ENCODE measurements at places on chromosomes 7 and 10.

DNA sequence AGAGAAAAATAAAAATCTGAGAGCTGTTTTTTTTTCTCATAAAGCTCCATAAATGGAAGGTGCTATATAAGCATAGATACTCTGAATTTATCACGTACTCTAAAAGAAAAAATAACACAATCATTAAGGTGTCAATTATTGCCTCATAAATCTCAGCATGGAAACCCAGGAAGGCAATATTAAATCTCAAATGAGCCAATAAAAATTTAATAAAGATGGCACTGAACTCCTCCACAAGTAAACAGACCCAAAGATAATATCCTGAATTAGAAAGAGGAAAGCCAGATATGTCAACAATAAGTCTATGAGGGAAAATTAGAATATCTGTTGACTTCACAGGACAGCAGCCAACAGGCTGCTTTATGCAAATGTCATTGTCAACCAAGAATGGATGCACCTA lies 66.5 kb downstream of the CDK6 start:
- DNase-seq, result no peak

- DNase-seq, result no peak
Observed at GRCh38 chr7:50349399-50349798, 44.9 kb downstream of the IKZF1 start.

GRCh38 chr7:18656362-18656761 lies 160.8 kb downstream of the HDAC9 start:
- DNase-seq, result no peak

GRCh38 chr10:86286236-86287109 lies 80.1 kb downstream of the GRID1 start:
- no peak for DNase-seq

DNA sequence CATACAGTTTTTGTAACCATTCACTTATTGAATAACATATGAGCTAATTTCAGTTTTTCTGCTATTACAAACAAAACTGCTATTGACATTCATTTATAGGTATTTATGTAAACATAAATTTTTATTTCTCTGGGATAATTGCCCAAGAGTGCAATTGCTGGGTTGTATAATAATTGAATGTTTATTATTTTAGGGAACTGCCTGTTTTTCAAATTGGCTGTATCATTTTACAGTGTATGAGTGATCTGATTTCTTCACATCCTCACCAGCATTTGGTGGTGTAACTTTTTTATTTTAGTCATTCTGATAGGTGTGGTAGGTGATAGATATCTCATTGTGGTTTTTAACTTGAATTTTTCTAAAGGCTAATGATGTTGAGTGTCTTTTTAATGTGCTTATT lies 26.4 kb downstream of the KIF11 start:
- no peak for DNase-seq

GRCh38 chr10:79023240-79024162 lies 45.3 kb upstream of the ZMIZ1 start:
- DNase-seq, result no peak

DNA sequence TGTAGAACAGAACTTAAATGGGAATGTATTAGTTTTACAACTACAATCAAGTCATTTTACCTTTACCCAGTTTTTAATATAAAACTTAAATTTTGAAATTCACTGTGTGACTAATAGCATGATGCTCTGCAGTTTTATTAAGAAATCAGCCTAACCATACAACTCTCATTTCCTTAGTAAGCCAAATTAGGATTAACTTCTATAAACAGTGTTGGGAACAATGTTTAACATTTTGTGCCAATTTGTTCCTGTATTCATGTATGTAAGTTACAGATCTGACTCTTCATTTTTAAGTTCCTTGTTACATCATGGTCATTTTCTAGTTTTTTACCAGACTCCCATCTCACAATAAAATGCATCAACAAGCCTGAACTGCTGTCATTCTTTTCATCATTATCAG lies 209.8 kb downstream of the ZEB1 start:
- DNase-seq, result no peak

DNA sequence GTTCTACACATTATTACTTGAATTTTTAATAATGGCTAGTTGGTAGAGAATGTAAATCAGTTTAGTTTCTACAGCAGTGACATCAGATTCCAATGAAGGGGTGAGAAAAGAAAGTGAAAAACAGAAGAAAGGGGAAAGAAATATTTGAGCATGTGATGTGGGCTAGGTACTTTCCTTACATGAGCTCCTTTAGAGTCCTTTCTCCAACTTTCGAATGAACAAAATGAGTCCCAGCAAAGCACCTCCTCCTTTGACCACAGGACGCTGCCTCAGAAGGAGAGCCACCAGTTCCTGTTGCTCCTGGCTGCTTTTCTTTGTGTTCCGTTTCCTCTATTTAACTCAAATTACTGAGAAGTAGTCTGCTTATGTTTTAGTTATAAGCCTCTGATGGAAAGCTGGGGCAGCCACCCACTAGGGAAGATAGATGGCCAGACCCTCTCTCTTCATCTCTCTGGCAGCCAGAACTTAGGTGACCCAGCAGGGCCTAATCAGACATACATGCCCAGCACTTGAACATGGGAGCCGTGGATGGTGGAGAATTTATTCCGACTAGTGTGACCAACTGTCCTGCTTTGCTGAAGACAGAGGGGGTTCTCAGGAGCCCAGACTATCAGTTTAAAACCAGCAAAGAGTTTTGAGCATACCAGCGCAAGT lies 82.4 kb upstream of the NME8 start:
- no peak for DNase-seq

- DNase-seq, result peak; percentile 21
Observed at GRCh38 chr10:13453896-13454295, 74.9 kb downstream of the BEND7 start.

GRCh38 chr7:4139656-4140625 lies 542.2 kb upstream of the FOXK1 start:
- DNase-seq, result no peak

DNA sequence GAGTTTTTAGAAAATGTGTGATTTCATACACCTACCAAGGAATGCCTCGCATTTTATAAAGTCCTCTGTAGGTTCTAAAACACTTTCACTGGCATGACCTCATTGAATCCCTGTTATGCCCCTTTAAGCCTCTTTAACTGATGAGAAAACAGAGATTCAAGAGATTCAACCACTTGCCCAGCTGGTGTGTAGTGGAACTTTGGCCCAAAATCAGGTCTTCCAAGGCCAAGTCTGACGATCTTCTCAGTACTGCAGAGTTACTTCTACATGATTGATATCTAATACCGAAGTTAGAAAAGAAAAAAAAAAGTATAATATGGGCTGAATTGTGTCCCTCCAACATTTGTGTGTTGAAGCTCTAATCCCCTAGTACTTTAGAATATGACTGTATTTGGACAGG lies 202.0 kb downstream of the WDR11 start:
- DNase-seq, result no peak

- DNase-seq, result no peak
Observed at GRCh38 chr10:71982269-71983178, 18.3 kb downstream of the CHST3 start.

DNA sequence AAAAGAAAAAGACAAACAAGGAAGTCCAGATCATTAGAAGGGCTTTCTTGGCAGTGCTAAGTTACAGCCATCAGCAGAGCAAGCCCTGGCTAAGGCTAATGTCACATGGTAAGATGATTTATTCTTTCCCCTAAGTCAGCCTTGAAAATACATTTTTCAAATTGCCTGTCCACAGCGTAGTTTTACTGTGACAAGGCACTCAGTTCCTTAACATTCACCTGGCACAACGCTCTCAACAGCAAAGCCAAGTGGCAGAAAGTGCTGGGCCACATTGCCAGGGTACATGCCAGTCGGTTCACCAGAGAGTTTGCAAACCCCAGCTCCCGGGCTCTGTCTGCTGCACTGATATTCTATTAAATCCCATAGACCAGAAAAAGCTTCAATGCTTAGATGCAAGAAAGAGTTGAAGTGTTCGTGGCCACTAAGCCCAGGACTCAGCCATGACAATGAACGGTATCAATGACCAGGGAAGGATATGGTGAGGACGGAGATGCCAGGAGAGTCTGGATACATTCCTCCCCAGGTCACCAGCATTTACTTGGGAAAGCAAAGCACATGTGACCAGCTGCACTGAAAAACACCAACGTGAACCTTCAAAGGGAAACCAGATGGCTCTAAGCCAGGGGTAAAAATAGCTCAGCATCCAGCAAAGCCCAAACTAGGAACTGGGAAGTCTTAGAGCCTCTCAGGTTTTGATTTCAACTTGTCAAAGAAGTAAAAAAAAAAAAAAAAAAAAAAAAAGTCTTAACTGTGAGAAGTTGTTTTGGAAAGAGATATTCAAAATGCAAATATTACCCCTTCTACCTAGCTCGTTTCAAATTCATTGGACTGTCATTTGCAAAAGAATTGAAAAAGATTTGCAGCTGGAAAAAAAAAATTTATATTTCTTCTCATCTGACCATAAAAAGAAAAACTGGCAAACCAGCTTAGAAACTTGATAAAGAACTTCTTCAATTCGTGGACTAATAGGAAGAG lies 23.9 kb upstream of the MPP7 start:
- no peak for DNase-seq

GRCh38 chr10:127880557-127880956 lies 12.2 kb downstream of the CLRN3 start:
- no peak for DNase-seq

- DNase-seq, result no peak
Observed at GRCh38 chr10:109359316-109359715, 564.0 kb downstream of the XPNPEP1 start.

DNA sequence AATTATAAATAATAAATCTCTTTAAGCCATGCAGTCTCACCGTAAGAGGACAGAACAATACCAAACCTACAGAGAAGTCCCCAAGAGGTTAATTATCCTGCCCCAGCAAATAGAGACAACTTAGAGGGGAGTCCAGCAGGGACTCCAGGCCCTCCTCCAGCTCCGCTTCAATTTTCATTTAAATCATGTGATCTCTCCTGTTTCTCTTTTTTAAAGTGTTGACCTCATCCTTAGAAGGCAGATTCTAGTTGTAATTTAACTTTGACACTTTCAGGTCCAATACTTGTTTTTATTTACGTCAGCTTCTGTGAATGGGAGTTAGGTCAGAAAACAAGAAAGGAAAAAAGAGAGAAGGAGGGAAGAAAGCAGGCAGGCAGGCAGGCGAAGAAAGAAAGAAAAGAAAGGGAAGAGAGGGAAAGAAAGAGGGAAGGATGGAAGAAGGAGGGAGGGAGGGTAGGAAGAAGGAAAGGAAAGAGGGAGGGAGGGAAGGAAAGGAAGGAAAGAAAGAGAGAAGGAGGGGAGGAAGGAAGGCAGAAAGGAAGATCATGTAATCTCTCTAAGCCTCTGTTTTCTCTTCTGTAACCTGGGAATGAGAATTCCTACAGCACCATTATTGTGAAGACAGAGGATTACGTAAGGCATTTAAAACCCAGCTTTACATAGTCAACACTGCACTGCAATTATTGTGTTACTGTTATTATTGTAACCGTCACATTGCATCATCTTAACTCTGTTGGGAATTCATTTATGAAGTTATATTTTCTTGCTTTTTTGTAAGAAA lies 227.7 kb downstream of the SKIDA1 start:
- DNase-seq, result no peak

- DNase-seq, result no peak
Observed at GRCh38 chr7:116171094-116171493, 39.2 kb upstream of the TES start.

DNA sequence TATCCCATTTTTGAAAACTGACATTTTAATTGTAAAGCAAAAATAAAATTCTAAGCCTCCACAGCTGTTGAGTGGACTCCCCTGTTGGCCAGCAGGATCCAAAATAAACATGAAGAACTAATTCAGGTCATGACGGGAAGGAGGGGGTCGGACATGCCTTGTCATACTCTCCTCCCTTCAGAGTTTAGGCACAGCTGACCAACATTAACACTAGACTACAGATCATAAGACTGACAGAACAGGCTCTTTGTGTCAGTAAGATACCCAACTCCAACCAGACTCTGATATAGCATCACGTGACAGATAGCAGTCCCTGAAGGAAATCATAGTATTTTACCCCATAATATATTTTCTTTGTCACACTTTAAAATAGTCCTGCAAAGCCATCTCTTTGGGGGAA lies 20.9 kb upstream of the ZNF12 start:
- DNase-seq, result no peak

- DNase-seq, result no peak
Observed at GRCh38 chr7:16951483-16952080, 69.8 kb upstream of the AGR3 start.

GRCh38 chr7:37532636-37533035 lies 84.0 kb upstream of the ELMO1 start:
- no peak for DNase-seq

- DNase-seq, result no peak
Observed at GRCh38 chr7:37141742-37142141, 306.9 kb downstream of the ELMO1 start.

GRCh38 chr7:154578336-154578735 lies 424.6 kb downstream of the PAXIP1 start:
- DNase-seq, result no peak

DNA sequence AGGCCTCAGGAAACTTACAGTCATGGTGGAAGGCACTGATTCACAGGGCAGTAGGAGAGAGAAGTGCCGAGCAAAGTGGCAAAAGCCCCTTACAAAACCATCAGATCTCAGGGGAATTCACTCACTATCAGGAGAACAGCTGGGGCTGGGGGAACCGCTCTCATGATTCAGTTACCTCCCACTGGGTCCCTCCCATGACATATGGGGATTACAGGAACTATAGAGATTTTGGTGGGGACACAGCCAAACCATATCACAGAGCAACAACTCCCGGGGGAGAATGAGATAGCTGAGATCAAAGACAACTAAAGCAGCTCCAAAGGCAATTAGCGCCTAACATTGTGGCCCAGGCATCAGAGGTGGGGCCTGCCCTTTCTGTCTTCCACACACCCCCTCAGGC lies 85.4 kb upstream of the VOPP1 start:
- DNase-seq, result no peak

DNA sequence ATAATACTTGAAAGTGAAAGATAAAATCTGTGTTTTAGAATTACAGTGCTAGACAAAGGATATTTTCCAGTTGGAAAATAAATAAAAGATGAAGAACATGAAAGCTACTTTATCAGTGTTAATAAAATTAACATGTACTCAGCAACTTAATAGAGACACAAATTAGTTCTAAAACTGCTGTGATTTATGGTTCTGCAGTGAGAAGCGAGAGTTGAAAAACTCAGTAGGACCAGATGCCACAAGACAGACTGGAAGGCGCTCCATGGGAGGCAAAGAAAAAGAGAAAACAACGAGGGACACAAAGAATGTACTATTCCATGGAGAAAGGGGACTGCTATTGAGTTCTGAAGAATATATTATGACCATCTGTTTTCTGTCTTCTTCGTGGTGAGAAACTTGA lies 590.4 kb downstream of the PHTF2 start:
- no peak for DNase-seq

GRCh38 chr7:134420424-134421125 lies 38.3 kb downstream of the AKR1B1 start:
- DNase-seq, result no peak

DNA sequence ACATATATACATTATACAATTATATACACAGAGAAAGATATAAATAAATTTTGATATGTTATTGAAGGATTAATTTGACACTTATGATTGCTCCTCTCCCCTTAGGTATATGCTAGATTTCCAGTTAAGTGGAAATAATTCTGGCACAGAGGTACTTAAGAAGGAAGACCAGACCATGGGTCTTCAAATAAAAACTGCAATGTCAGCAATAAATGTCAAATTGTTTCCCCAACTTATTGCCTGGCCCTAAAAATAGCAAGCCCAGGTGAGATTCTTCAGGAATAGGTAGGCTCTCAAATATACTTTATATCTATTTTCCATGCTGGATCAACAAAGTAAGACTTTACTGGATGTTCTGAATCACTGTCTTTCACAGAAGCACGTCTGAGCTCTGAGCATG lies 551.3 kb upstream of the STEAP1 start:
- DNase-seq, result no peak

GRCh38 chr7:24141874-24142509 lies 142.0 kb upstream of the NPY start:
- no peak for DNase-seq

- DNase-seq, result no peak
Observed at GRCh38 chr7:155427411-155428038, 30.4 kb upstream of the EN2 start.

Measured in central memory CD4-positive, alpha-beta T cell (primary cell).